ENCODE measurements at places on chromosomes 11 and 22.

DNA sequence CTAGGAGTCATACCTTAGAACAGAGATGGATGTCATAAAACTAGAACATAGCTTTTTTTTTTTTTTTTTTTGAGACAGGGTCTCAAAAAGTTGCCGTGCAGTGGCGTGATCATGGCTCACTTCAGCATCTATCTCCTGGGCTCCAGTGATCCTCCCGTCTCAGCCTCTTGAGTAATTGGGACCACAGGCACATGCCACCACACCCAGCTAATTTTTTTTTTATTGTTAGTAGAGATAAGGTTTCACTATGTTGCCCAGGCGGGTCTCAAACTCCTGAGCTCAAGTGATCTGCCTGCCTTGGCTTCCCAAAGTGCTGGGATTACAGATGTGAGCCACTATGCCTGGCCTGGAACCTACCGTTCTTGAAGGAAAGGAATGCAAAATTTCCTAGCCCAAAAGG is 8.8 kb upstream of the CEP295 start:
- no peak for ATAC-seq

- ATAC-seq: no peak
Observed at GRCh38 chr11:117705866-117706265, 91.2 kb downstream of the DSCAML1 start.

DNA sequence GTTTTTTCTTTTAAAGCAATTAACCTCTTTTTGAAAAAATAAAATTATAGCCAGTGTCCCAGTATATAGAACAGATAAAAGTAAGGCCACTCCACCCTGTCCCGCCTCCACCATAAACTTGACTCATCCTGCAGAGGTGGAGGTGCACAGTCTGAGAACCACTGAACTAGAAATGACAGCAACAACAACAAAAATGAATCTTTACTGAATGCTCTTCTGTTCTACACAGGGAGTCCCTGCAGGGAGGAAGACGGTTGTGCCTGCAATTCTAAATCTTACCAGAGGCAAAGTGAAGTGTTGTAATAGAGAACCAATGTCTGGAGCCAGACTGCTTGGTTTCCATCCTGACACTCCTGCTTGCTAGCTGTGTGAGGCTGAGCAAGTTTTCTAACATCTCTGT is 162.3 kb downstream of the FBXO7 start:
- no peak for ATAC-seq

DNA sequence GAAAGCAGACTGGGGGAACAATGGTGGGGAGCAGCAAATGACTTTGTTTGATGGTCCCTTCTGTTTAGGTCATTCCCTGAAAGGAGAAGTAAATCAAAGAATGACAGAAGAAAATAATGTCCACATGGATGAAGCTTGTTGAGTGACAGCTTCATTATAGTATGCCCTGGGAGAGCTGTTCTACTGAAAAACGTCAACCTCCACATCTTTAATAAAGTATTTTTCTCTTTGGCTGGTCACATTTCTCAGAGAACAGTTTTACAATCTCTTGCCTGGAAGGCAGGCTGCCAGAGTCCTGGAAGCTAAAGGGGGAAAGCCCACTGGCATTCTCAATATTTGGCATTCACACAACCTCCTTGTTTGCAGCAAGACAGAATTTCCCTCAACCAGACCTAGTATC is 287.9 kb downstream of the SWAP70 start:
- no peak for ATAC-seq

DNA sequence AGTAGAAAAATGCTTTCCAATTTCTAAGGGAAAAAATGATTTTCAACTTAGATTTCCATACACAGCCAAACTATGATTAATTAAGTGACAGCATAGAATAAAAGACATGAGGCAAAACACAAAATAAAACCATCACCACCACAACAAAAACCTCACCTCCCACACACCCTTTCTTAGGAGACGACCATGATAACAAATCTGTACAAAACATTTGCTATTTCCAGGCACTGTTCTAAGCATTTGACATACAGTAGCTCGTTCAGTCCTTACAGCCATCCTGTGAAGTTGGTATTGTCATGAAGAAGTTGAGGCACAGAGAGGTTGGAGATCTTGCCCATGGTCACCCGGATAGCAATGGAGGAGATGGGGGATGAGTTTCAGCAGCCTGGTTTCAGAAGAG is 8.7 kb downstream of the SPI1 start:
- ATAC-seq: no peak

DNA sequence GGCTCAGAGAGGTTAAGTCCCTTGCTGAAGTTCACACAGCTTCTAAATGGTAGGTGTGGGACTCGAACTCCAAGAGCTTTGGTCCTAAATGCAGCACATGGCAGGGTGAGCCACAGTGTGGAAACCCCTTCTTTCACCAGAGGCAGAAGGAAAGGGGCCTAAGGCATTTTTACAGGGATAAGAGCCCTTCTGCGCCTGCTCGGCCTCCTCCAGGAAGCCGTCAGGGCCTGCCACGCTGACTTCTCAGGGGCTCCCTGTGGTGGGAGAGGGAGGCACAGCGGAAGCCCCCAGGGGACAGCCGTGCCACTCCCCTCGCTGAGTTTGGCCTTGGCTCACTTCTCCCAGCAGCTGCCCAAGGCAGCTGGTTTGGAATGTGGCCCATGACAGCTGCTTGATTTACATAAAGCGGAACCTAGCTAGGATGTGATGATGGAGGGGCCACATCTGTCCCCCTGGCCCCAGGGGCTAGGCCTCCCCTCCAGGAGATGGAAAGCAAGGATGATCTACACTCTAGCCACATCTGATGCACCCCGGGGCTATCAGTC is 35.4 kb downstream of the CD82 start:
- ATAC-seq: peak; percentile 7

DNA sequence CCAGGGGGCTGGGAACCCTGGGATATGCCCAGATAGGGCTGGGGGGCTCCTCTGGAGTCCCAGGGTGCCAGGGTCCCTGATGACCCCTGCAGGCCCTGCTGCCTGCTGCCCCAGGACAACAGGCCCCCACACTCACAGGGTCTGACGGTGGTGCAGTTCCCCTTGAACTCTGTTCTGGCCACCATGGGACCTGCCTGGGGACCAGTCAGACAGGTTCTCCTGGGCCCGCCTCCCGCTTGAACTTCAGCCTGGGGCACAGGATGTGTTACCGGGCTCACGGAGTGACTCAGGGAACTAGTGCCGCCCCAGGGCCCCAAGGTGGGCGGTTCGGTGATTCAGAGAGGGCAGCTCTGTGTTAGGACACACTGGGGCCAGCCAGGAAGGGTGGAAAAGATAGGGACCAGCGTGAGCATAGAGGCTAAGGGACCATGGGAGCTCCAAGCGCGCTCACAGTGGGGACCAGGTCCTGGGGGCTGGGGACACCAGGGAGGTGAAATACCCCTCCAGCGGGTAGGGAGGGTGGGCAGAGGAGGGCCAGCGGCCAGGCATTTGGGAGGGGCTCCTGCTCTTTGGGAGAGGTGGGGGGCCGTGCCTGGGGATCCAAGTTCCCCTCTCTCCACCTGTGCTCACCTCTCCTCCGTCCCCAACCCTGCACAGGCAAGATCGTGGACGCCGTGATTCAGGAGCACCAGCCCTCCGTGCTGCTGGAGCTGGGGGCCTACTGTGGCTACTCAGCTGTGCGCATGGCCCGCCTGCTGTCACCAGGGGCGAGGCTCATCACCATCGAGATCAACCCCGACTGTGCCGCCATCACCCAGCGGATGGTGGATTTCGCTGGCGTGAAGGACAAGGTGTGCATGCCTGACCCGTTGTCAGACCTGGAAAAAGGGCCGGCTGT is 21.5 kb upstream of the TXNRD2 start:
- peak; percentile 88 for ATAC-seq

- no peak for ATAC-seq
Observed at GRCh38 chr22:46671824-46672432, 51.7 kb downstream of the GRAMD4 start.

DNA sequence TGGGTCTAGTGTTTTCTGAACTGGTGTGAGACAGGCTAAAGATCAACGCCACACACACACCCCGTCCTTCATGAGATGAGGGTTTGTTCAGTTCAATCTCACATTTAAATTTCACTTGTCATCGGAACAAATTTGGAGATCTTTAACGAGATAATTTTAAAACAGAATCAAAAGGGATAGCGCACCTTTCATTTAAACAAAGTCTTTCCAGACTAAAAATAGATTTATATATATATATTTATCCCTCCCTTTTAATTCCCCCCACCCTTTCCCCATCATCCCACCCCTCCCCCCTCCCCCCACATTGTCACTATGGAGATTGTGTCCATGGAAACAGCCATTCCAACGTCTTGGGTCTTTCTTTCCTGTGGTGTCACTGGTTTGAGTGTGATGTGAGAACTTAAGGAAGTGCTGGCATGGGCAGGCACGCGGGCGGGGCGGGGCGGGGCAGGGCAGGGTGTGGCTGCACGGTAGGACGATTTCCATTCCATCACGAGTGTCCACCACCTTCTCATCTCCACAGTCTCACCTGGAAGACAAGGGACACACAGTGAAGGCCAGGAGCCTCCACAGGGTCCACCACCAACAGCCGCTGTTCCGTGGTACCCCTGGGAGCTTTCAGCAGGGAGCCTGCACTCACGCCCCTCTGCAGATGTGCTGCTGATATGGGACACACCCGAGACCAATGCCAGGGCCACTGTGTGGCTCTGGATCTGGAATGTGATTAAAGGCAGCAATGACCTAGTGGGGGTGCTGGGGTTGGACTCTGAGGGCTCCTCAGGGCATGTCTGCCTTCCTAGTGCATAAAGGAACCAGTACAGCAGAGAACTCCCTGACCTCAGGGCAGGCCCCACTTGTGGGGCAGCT is 30.5 kb upstream of the CYP2D6 start:
- peak; percentile 49 for ATAC-seq

GRCh38 chr11:65215441-65216076 is 33.8 kb downstream of the CAPN1 start:
- peak; percentile 25 for ATAC-seq

DNA sequence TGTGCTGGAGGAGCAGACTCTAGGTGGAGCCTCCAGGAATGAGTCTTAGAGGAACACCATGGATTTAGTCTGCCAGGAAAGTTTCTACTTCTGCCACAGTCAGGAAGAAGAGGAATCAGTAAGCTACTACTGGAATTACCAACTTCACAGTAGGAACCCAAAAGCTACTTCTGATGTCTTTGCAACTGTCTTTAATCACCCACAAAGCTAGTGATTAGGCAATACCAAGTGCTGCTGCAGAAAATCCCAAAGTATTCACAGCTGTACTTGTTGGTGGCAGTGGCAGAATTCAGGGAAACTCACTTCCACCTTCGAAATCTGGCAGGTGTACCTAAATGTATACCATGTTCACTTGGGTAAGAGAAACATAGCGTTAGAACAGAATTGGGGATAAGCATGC is 264.5 kb upstream of the SORL1-AS1 start:
- no peak for ATAC-seq

GRCh38 chr11:79094616-79095015 is 346.2 kb downstream of the TENM4 start:
- no peak for ATAC-seq

GRCh38 chr11:17894929-17895658 is 117.8 kb downstream of the SERGEF start:
- no peak for ATAC-seq

- ATAC-seq: no peak
Observed at GRCh38 chr11:77547047-77547836, 42.5 kb upstream of the AQP11 start.

DNA sequence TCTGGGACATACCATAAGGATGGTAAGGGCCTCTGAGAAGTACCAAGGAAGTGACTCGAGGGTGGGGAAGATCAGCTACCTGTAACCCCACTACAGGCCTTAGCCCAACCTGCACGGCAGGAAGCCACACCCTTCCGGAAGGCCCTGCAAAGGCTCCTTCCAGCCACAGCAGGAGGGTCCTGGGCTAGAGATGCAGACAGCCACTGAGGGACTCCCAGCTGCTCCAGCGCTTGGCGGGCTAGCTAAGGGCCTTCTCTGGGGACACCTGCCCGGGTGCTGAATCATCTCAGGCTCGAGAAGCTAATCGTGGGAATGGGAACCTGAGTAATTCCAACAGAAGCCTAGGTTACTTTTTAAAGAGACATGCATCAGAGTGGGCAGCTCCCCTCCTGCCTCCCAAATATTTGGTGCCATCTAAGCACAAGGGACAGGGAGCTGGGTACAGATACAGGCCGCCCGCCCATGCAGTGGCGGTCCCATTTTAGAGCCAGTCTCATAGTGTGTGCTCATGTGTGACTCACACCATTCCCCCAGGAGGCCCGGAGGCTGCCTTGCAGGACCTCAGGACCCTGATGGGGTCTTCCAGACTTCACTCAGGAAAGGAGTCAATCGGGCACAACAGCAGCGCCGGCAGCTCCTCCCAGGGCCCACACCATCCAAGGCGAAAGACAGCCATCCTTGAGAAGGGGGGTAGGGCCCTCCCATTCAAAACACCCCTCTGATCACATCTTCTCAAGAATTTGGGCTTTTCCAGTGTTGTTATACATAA is 8.0 kb downstream of the MYH9 start:
- peak; percentile 15 for ATAC-seq

DNA sequence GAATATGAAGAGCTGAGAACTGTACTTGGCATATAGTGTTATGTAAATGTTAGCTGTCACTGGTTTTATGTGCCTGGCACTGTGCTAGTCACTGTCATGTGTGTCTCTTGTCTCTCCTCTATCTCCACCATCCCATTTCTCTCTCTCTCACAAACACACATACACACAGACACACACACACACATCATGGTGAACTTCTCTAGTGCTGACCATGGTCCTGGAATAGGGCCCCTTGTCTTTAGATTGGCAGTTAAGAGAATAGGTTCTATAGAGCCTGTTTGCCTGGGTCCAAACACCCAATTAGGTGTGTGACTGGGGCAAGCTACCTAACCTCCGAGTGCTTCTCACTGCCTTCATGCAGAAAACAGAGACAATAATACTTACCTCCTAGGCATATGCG is 109.7 kb upstream of the NARS2 start:
- no peak for ATAC-seq

GRCh38 chr11:109984634-109985289 is 108.4 kb upstream of the ZC3H12C start:
- no peak for ATAC-seq

DNA sequence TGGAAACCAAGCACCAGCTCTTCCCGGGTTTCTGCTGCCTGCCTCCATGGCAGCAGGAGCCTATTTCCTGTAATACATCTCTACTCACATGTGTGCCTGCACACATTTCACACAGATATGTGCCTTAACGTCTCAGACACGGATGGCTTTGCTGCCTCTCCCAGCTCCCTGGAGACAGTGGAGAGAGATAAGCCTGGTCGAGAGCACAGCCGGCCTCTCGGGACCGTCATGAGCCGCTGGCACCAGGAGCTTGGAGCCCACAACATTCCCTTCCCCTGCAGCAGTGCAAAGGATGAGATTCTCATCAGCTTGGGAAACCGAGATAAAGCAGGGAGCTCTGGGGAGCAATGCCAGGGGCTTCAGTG is 587.7 kb downstream of the BRD1 start:
- no peak for ATAC-seq

DNA sequence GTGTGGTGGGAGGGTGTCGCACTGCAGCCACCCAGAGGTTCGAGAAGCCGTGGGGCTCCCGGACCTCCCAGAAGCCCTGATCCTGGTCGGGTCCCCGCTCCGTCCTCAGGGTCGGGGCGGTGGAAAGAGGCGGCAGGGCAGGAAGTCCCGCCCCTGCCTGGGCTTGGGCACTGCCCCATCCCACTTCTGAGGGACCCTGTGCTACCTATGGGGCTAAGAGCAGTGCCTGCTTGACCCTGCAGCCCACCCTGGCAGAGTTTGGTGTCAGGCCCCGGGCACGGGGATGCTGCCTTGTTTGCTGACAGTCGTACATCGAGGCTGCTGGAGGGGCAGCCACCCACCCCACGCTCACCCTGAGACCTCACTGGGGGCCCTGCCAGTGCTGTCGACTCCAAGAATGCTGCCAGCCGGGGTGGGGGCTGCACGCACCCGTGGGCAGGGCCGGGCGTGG is 19.4 kb downstream of the RNH1 start:
- no peak for ATAC-seq

GRCh38 chr11:70624598-70624993 is 226.3 kb downstream of the CTTN start:
- ATAC-seq: no peak

Measured in esophagus mucosa (tissue), 1 donor.